HAP-1 (cell line): ENCODE measurements at places on chromosomes 11 and 22.

DNA sequence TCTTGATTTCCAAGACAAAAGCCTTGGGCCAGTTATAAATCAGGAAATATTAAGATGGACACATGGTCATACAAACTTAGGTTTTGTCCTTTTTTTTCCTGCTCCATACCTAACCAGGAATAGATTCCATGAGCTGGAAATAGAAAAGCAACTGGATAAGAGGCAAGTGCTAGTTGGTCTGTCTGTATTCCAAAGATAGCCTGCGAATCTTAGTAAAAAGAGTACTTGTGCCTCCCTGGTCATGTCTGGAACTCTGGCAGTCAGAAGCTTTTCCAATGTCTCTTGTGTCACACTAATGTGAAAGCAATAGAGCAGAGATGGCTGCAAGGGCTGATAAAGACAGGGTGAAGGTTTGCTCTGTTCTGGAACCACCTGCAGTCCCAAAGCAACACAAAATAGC lies 590.2 kb upstream of the ANO5 start:
- DNase-seq, result no peak

DNA sequence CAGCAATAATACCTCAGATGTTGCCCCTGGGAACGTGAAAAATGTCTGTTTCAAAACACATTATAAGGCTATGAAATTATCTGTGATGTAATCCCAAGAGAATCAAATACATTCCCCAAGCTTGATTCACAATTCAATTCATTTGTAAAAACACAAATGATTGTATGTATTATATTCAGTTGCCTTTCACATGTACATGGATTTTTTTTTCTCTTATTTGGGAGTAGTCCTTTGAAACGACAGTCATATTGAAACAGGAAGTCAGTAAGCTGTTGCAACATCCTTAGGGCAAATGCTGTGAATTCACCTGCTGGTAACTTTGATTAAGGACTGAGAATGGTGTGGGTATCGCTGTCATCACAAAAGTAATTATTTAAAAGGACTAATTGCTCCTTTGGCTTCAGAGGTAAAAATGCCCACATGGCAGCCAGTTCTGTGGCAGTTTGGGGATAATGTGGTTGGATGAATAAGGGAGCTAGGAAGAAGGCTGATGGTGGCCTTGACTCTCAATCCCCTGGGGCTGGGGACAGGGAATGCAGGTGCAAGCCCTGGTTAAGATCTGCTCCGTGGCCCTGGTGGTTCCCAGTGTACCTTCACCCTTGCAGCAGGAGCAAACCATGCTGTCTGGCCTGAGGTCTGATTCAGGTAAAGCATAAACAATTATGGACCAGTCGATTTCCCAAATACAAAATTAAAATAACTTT lies 13.2 kb downstream of the EHF start:
- DNase-seq, result peak; percentile 74

GRCh38 chr22:46367707-46368191 lies 32.2 kb downstream of the TRMU start:
- DNase-seq, result peak; percentile 85

DNA sequence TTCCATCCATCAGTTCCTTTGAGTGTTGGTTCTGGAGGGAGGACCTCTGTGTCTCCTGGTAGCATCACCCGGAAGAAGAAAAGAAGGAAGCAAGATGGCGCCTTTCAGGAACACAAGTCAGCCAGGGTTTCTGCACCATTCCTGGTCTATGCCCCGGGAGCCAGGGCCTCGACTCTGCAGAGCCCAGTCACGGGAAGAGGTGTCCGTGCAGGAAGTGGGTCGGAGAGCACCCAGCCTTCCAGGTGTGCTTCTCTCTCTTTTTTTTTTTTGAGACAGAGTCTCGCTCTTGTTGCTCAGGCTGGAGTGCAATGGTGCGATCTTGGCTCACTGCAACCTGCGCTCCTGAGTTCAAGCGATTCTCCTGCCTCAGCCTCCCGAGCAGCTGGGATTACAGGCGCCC lies 21.2 kb downstream of the MRPL21 start:
- no peak for DNase-seq

DNA sequence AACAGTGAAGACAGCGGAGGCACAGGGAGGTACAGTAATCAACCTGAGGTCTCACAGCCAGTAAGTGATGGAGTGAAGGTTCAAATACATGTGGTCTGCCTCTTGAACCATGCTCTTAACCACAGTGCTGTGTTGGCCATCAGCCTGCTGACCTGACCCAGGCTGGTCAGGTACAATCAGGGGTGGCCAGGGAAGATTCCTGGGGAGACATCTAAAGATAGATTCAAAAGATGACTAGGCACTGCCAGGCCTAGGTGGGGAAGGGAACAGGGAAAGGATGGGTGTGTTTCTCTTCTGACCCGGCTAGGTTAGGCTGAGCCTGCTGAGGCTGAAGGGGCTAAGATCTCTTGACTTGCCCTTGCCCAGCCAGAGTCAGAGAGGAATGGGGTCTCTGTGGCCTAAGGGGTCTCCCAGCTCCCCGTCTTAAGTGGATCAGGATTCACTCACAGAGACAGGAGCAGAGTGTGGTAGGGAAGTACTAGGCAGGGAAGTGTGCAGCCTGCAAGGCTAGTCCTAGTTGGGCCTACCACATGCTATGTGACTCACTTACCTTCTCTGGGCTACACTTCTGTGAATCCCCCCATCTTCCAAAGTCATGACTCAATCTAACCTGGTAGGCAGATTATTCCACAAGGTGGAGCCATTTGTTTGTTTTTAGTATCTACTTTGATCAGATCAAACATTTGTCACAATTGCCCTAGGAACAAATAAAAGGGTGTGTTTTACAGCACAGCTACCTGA lies 10.4 kb upstream of the SREBF2 start:
- DNase-seq, result no peak

DNA sequence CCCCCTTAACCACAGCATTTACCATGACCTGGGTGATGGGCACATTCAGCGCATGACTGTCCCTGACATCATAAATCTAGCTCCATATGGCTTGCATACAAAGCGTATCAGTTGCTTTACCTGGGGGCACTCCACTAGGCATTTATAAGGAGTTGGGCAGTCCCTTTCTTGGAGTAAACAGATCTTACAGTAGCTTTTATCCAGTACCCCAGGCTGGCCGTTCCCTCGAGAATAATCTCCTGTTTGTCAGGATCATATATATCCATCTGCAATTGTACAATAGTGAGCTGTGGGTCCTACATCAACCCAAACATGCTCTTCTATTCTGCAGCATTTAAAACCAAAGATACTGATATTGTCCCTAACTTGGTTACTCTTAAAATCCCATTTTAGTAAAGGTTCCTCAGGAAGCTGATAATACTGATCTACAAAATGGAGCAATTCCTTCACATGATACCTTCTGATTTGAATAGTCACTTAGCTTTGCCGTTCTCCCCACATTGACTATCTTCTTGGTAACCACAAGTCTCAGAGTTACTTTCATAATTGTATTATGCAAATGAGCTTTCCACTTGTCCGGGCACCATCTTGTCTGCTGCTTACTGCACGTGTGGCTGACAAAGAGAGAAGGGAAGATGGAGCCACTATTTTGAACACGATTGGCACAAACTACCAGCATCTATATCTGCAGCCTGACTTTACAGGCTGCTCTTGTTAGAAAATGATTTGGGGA lies 205.0 kb downstream of the CWF19L2 start:
- DNase-seq, result no peak

DNA sequence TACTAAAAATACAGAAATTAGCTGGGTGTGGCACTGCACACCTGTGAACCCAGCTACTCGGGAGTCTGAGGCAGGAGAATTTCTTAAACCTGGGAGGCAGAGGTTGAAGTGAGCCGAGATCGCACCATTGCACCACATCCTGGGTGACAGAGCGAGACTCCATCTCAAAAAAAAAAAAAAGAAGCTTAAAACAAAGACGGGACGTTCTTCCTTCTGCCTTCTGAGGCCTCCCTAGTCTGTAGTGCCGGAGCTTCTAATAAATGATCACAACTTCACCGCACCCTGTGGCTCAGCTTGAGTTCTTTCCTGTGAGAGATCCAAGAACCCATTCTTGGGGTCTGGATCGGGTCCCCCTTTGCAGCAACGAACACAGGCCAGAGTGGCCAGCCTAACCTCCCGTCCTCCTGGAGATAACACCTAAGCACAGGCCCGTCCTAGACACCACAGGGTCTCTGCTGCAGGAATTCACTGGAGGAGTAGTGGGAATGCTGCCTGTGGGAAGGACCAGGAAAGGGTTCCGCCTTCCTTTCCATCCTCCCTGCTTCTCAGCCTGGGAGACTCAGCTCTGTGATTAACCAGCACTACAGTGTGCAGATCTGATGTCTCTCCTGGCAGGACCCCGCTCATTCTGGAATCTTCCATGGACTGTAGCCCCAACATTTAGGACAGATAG lies 2.2 kb upstream of the APOBEC3H start:
- DNase-seq, result no peak

DNA sequence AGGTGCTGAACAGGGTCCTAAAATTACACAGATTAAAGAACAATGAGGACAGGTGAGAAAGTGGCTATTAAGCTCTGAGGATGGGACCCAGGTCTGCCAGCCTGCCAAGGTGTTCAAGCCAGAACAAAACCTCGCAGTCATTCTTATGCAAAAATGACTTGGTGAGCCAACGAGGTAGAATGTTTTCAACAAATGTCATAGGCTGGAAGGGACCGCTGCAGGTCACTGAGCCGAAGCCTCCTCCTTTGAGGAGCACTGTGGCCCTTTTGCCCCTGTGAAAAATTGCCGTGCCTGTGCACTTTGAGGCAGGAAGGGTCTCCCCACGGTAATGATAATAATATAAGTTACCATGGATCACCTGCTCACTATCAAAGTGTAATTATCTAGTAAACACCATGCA lies 216.2 kb downstream of the DSCAML1 start:
- DNase-seq, result no peak

- DNase-seq, result no peak
Observed at GRCh38 chr11:73182824-73183321, 35.2 kb upstream of the P2RY2 start.

GRCh38 chr11:77244277-77245027 lies 57.0 kb downstream of the GDPD4 start:
- DNase-seq, result no peak

DNA sequence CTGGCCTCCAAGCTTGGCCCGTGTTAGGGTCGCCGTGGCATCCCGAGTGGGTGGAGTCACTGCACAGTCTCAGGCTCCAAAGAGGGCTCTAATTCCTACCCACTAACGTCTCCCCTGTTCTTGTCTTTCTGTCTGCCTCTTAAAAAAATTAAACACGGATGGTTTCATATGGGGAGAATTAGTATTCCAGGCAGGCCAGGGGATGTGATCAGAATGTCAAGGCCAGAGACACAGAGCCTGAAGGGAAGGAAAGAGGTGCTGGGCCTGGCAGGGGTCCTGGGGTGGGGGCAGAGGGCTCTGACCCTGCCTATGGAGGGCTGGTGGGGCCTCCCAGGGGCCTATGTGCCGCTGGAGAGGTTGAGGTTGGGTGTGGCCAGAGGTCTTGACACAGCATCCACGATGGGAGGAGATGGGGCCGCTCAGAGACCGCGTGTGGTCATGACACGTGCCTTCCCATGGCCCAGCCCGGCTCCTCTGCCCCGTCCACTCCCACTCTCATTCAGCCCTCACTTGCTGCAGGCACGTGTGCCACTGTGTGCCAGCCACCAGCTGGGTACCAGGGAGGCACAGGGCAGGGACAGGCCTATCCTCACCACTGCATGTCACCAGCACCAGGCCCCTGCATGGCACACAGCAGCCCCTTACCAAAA lies 56.5 kb downstream of the FLRT1 start:
- DNase-seq, result no peak

GRCh38 chr22:50260434-50260800 lies 1.1 kb downstream of the MAPK12 start:
- DNase-seq, result no peak

GRCh38 chr11:119340335-119341221 lies at the start of gene C1QTNF5:
Gene C1QTNF5 (minus strand): TSS chr11:119340883. CDS start chr11:119340397, 486 bp downstream.
- no peak for DNase-seq

DNA sequence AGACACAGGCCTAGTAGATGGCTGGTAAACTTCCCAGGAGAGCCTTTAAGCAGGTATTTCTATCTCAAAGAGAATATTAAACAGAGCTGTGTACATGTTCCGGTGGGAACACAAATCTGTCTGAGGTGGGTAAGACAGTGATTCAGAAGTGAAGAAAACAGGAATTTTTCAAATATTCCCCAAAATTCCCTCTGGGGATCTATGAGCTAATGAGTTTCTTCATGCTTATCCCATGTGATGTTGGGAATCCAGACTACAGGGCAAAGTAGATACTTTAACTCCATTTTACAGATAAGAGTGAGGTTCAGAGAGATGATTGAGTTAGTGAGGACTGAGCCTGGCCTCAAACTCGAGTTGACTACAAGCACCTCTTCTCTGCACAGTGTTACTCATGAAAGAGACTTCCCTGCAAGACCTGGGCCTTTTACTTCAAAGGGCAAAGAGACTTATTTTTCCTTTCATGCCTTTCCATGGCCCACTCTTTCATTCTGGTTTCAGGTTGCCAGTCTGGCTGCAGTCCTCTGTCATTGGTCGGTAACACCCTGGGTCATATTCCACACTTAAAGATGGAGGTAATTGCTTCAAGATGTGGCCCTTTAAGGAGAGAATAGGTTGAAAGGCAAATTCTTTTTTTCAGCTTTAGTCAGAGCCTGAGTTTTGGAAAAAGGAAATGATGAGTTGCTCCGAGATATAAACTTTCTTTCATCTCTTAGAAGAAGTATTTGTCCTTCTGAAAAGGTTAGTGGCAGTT lies 70.1 kb downstream of the CYB5R2 start:
- DNase-seq, result no peak

DNA sequence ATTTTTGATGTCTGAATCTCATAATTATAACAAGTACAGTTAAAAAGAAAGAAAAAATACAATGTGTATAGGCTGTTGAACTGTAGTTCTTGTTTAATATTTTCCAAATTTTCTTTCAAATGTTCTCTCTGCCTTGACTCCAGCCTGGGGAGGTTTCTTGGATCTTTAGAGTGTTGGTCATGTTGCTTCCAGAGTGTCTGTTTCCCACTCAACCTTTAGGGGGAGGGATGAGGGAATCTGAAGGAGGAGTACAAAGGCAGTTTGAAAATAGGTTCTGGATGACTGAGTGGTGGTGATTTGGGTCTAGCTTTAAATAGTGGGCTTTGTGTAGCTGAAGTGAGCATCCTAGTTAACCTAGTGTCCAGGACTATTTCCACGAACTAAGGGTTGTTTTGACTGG lies 2.0 kb downstream of the CTNND1 start:
- DNase-seq, result peak; percentile 48

DNA sequence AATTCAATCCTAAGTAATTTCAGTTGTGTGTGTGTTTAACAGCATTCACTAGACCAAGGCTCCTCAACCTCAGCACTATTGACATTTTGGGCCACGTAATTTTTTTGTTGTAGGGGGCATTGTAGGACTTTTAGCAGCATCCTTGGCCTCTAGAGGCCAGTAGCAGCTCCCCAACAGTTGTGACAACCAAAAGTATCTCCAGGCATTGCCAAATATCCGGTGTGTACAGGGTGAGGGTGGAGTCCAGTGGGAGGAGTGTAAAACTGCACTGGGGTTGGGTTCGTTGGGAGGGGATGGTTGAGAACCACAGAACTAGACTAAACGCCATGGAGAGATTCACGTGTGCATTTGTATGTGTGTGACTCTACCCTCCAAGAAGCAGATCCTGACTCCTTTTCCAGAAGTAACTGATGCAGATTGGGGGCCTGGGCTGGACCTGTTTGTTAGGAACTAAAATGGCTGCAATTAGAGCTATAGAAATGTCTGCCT lies 5.9 kb upstream of the PHF21A start:
- DNase-seq, result peak; percentile 37

- DNase-seq, result no peak
Observed at GRCh38 chr22:43535336-43535735, 123.5 kb downstream of the MPPED1 start.

GRCh38 chr11:106770489-106771085 lies 247.7 kb downstream of the GUCY1A2 start:
- no peak for DNase-seq

- DNase-seq, result peak; percentile 23
Observed at GRCh38 chr22:37746366-37747079, 49.7 kb downstream of the TRIOBP start.
